ENCODE measurements at places on chromosomes 7 and 10. TPM values are rescaled to one million over a fixed set of nuclear protein-coding genes. Genes with fewer than 3 reads are reported as not detected.

GRCh38 chr10:11874568-11875493 lies 51.7 kb downstream of the PROSER2 start:
- no peak for DNase-seq

GRCh38 chr10:55174419-55174818 lies 373.4 kb upstream of the PCDH15 start:
- no peak for DNase-seq

DNA sequence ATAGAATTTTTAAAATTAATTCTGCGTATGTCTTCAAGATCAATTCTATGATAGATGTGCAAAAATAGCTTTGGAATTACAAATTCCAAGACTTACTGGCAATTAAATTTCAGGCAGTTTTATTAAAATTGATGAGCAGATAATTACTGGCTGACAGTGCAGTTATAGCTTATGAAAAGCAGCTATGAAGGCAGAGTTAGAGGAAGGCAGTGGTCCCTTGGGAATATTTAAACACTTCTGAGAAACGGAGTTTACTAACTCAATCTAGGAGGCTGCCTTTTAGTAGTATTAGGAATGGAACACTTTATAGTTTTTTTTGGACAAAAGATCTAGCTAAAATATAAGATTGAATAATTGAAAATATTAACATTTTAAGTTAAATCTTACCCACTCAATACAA lies 70.8 kb downstream of the CFTR start:
- DNase-seq: no peak

Gene GIMAP4
- total RNA-seq: 6.4 TPM

GRCh38 chr7:137402536-137403352 lies 59.2 kb upstream of the PTN start:
- DNase-seq: no peak

DNA sequence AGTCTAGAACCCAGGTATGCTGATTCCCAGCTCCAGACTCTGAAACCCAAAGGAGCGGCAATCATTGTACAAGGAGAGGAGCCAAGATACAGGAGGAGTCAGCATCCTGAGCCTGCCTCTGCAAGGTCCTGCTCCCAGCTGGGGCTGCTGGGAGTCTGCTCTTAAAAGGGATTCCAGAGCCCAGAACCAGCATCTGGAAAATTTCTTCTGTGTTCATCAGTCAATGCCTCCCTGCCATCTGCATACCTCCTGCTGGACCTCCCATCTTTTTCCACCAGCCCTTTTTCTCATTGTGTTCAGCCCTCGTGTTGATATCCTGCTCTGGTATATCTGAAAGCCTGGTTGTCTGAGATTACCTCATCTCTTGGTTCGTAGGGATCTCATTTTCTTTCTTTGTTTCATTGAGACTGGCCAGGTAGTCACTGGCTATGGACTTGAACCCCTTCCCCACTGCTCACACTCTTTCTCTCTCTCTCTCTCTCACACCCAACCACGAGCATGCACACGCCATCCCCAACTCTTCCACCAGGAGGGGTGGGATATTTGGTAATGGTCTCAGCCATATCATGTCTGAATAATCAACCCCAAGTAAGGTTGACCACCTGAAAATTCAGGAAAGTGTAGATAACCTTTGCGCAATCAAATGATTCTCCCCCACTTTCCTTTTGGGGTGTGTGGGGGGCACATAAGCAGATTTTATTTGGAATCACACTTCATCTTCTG lies 608.8 kb downstream of the LRMDA start:
- DNase-seq: no peak

DNA sequence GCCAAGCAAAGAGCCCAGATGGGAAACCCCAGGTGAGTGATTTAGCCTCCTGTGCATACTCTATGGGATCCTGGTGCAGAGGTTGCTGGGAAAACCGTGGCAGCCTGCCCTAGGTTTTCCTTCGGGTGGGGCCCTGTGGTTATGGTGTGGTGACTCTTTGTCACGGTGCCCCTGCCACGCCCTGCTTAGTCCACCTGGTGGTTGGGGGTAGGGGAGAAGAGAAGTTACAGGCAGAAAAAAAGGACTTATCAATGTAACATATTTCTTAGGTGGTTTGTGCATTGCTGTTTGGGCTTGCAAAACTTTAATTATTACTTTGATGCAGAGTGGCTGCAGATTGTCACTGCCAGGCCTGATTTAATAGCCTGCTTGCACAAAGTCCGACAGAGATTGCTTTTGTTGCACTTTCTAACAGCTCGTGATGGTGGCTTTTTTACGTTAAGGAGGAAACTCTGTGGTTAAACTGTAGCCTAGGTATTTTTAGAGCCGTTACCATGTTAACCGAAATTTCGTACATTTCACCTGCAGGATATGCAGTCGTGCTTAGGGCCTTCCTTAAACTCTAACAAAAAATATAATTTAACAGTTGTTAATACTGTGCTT lies 197.4 kb downstream of the RNLS start:
- peak; percentile 60 for DNase-seq

Gene ZCCHC24
- 18.9 TPM for total RNA-seq

Gene NPFFR1
- total RNA-seq: 0.54 TPM

DNA sequence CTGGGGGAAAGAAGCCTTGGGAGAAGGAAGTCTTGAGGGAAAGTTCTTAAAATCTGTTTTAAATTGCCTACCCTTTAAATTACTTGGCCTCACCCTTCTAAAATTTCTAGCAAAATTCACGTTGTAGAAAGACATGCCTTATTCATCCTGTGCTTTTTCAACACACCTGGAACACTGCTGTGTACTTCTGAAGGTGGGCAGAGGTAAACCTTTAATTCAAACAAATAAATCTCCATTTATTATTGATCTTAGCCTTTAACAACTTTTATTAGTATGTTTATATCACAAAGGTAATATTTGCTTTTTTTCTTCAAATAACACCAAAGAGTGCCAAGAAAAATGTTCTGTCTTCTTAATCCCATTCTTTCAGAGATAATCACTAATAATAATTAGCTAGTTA lies 30.7 kb downstream of the DNAJB9 start:
- DNase-seq: no peak

DNA sequence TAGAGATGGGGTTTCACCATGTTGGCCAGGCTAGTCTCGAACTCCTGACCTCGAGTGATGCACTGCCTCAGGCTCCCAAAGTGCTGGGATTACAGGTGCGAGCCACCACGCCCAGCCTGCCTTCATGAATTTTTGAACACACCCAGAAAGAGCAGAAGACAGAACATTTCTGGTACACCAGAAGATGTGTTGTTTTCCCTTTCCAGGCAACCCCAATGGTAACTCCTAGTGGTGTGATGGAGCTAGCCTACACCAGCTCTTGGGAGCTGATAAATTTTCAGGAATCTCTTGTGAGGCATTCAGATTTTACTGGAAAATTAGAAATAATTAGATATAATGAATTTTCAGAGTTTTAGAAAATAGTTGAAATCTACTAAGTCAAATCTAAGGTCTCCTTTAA lies 904 bp upstream of the CCDC7 start:
- no peak for DNase-seq

DNA sequence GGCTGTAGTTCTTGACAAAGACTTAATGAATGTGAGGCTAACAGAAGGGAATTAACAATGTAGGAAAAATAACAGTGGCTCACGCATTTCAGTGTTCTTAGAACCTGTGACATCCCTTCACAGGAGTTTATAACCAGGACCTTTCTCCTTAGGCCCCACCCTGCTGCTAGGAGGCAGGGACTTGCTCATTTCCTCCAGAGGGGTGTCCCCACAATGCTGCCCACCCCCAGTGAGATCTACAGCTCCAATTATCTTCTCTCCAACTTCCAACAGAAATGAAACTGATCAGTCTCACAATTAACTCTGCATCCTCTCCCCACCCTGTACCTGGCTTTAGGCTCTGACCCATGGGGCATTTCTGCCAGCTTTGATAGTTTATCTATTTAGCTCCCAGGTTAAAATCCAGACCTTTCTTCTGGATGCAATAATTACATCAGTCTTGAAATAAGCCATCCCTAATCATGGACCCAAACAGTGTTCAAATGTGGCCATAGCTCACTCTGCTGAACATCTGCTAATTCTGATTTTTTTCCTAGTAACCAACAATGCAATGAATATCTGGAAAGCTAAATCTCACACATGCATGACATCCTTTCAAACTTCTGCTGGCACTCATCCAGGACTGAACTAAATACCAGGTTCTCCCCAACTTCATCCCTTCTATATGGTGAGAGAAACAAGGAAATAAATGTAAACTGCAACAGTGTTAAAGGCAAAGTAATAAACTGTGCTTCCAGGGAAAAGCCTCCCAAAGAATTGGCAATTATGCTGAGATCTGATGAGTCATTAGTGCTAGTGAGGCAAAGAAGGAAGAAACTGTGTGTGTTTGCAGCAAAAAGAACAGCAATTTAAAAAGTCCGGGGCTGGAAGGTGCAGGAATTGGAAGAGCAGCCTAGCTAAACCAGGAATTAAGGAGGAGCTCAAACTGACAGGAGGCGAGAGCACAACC lies 64.6 kb downstream of the HERPUD2 start:
- no peak for DNase-seq

Gene C7orf57
- 2.4 TPM for total RNA-seq

DNA sequence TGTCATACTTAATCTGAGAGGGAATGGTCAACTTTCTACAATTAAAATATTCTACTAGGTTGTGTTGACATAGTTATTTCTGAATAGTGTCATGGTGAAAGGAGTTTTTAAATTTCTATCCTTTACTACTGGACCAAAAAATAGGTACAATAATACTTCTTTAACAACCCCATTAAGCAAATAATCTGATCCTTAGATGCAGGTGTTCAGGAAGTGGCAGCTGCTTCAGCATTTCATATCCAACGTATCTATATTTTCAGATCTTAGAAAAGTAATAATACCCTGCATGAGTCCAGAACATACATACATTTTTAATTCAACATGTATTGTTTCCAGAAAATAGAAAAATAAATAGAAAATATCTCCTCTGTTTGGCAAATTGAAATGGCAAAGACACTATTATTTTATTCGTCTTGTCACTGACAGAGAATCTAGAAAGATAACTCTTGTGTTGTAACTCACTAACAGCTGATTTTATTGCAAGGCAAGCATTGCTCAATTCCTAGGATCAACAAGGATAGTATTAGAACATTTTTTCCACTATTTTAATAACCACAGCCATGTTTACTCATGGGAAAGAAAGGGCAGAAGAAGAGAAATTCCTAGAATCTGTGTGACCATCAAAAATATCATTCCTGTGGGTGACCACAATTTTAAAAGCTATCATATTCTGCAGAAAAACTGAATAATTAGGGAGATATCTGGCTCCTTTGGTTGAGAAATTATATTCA lies 159.3 kb upstream of the CNTNAP2 start:
- DNase-seq: no peak

Gene COX19
- total RNA-seq: 23.4 TPM

GRCh38 chr10:79324032-79324695 lies 23.1 kb upstream of the PPIF start:
- DNase-seq: no peak

DNA sequence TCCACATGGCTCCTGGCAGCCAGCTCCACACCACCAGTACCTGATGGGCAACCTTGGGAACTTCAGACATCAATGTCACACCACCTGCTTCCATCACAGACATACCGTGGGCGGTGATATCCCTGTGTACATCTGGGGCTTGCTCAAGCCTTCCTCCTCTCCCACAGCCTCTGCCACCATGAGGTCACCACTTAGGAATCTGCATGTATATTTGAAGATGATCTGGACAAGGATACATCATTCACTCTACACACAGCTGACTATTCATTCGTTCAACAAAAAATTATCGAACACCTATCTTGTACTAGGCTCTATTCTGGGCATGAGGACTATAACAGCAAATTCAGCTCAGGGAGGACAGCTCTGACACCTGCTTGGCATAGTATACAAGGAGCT lies 6.8 kb downstream of the DLG5 start:
- DNase-seq: no peak

- DNase-seq: no peak
Observed at GRCh38 chr7:121343302-121343701, 14.5 kb downstream of the WNT16 start.

DNA sequence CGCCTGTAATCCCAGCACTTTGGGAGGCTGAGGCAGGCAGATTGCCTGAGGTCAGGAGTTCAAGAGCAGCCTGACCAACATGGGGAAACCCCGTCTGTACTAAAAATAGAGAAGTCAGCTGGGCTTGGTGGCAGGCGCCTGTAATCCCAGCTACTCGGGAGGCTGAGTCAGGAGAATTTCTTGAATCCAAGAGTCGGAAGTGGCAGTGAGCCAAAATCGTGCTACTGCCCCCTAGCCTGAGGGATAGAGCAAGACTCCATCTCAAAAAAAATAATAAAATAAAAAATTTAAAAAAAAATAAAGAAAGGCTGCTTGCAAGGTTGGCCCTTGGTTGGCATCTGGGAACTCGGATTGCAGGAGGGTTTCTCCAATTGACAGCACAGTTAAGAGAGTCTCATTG lies 221.6 kb downstream of the DGKI start:
- DNase-seq: no peak

Gene CLRN3
- 0.27 TPM for total RNA-seq

Gene NSUN6
- total RNA-seq: 34.5 TPM
